Renal pelvis (tissue), 12 donors: ENCODE measurements at places on chromosomes 3 and 15. TPM values are rescaled to one million over a fixed set of nuclear protein-coding genes. Genes with fewer than 3 reads are reported as not detected.
A peak's percentile ranks its signal among the peaks of the same experiment; 100 is the strongest.

GRCh38 chr15:29740692-29741311, 81.5 kb downstream of the TJP1 start:
- DNase-seq = no peak

The CSPG5 gene
- 0.95 TPM for polyA plus RNA-seq

DNA sequence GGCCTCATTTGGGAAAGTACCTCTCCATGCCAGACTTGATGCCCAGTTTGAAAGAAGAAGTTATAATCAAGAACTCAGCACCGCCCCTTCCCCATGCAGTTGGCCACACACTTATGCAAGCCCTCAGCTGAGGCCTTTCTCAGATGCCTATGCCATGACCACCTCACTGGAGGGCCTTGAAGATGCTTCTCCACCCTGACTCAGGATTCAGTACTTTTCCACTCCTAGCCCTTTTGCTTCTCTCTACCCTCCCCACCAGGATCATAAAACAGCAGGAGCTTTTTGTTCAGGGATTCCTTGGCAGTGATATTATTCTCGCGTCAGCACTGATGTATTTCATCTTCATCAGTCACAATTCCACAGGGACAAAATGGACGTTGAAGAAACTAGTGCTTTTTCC, 313.5 kb downstream of the PYDC2 start:
- no peak for DNase-seq

DNA sequence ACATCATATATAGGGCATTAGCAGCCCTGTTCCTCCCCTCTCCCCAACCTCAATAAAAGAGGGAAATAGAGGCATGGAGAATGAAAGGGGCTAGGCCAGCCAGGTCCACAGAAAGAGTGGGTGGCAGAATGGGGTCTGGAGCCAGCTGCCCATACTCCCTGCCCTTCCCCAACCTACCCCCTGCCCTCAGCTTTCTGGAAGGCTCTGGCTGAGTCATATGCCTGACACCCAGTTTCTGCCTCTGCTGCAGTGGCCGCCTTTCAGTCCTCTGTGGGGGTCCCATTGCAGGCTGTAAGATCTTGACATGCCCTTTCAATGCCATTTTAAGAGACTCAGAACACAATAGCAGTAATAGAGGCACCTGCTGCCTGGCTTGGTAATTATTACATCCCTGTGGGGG, 95.7 kb downstream of the LINGO1 start:
- no peak for DNase-seq

- no peak for DNase-seq
These were observed 121.9 kb upstream of the PHLDB2 start for GRCh38 chr3:111737047-111737705.

DNA sequence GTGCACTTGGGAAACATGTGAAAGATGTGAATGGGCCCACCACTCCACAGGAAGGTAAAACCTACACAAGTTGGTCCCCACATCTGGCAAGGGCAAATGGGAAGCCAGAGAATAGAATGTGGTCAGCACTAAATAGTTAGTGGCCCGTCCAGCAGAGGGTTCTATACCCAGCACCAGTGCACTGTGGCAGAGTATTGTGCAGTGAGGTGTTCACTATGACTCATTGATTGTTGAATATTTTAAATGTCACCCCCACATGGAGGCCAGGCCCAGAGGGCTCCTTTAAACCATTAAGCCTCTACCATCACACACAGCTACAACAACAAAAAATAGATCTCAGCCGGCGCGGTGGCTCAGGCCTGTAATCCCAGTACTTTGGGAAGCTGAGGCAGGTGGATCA, 11.7 kb downstream of the FRMD5 start:
- no peak for DNase-seq

- DNase-seq = no peak
These were observed 33.6 kb downstream of the TMEM45A start for GRCh38 chr3:100525753-100526612.

The LIPC gene
- 16.0 TPM for polyA plus RNA-seq

The GABRA5 gene
- polyA plus RNA-seq = 0.32 TPM

GRCh38 chr3:56862352-56863062, 60.8 kb upstream of the ARHGEF3 start:
- peak; percentile 67 for DNase-seq

DNA sequence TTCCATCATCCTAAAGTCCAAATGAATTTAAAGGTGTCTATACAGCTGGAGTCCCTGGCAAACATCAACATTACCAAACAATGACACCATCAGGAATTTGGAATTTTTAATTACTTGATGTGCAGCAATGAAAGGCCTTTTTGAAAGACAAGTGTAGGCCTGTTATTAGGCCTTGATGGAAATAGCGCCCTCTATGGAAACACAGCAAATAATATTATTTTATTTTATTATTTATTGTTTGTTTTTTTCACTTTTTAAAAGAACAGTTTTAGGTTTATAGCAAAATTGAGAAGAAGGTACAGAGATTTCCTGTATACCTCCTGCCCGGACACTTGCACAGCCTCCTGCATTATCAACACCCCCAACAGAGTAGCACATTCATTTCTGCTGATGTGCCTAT, 18.1 kb upstream of the OR5AC2 start:
- no peak for DNase-seq

DNA sequence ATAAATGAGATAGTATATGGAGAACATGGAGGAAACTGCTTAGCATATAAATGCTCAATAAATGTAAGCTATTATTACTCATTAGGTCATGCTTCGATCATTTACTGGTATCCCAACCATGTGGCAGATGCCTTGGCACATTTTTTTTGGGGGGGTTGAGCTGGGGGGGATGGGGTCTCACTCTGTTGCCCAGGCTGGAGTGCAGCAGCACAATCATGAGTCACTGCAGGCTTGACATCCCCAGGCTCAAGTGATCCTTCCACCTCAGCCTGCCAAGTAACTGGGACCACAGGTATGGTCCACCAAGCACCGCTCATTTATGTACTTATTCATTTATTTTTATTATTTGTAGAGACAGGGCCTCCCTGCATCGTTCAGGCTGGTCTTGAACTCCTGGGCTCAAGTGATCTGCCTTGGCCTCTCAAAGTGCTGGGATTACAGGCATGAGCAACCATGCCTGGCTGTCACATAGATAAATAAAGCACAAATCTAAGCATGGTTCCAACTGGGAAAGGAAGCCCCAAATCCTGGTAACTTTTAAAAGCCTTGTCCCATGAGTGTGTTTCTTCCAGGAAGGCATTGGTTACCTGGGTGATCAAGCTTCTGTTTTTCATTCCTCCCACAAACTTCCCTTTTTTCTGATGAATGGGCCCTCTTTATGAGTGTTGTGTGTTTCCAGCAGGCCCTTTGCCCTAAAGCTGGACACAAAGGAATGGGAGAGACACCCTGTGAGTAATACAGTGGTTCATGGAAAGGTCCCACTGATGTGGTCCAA, 147.4 kb upstream of the UMPS start:
- DNase-seq = peak; percentile 54

- no peak for DNase-seq
These were observed 27.0 kb upstream of the AQP9 start for GRCh38 chr15:58110999-58111717.

DNA sequence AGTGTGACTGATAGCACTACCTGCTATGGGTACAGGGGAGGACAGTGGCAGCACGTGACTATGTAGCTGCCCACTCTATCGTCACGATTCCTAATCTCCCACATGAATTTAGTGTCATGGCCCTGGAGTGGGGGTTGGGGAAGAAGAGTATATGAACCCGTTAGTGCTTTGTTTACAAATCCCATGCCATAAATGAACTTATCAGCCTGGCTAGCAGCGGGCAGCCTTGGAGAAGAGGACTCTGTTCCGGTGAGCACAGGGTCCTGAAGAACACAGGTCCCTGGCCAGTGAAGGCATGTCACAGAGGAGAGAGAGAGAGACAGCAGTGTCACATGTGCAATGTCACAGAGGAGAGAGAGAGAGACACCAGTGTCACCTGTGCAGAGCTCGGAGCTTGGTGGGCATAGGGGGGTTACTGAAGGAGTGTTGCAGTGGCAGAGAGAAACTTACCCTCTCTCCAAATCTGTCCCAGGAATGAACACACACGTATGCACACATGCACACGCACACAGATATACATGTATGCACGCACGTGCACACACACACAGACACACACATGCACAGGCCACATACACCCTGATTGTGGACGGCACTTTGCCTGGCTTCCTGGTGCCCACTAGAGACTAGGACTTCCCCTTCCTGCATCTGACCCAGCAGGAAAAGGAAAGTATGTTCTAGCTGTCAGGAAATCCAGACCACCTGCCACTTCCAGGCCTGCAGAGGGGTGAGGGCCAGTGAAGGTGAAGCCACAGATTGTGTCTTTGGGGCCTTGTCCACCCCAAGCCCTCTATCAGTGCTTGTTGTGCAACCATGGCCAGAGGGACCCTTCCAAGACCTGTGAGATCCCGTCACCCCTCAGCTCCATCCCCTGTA, 26.3 kb downstream of the ITGA11 start:
- no peak for DNase-seq

The SPTSSB gene
- polyA plus RNA-seq = 3.0 TPM

The DUOX2 gene
- 0.07 TPM for polyA plus RNA-seq

GRCh38 chr3:84967767-84968581, 9.2 kb downstream of the CADM2 start:
- no peak for DNase-seq

- DNase-seq = no peak
These were observed 107.5 kb downstream of the TIGIT start for GRCh38 chr3:114401346-114401745.

The KLHL25 gene
- 15.0 TPM for polyA plus RNA-seq

GRCh38 chr3:9508781-9509180, 44.8 kb downstream of the LHFPL4 start:
- no peak for DNase-seq

- DNase-seq = no peak
These were observed 140.9 kb downstream of the FAM43A start for GRCh38 chr3:194826594-194826993.

- no peak for DNase-seq
These were observed 103.0 kb downstream of the LARS2 start for GRCh38 chr3:45491344-45491743.

DNA sequence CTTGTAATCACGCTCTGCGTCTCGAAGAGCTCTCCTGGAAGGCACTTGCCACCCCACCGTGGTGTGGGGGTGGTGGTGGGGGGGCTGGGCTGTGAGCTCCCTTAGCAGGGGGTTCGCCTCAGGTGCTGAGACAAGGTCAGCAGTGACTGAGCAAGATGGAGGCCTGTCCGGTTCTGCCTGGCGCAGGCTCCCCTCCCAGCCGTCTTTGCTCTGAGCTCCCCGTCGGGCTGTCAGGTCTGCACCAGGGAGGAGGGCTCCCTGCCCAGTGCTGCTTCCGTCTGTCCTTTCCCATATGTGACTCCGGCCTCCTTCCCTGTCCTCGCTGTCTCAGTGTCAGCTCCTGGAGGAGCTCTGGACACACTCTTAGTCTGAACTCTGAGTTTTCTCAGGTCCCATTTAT, 80.0 kb downstream of the PLXNA1 start:
- DNase-seq = no peak

The LRRC34 gene
- 16.0 TPM for polyA plus RNA-seq

DNA sequence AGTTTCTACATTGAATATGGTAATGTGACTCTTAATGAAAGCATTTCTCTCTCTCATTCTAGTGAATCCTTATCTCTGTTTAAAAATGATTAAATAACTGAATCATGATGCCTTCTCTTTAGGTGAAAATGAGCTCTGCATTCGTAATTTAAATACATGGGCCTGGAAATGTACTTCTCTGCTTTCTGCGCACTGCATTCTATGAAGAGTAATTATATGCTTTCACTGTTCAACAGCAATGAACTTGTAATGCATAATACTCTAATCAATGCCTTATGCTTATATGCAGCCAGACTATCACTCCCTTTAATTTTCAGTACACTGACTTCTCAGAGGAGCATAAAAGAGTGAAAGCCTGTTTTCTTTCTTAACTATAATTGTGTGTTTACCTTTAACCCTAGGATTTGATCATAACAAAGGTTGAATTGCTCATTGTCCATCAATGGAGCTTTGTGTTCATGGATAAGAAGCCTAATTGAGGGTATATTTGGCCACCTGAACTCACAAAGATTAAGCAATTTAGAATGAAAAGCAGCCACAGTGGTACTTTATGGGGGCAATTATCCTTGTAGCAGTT, 330.8 kb upstream of the PDZRN3 start:
- DNase-seq = no peak

- no peak for DNase-seq
These were observed 352.6 kb upstream of the ICE2 start for GRCh38 chr15:60831540-60831939.

The ZIC1 gene
- polyA plus RNA-seq = 0.40 TPM

The PRSS50 gene
- polyA plus RNA-seq = 2.6 TPM

The CDHR4 gene
- not detected for polyA plus RNA-seq

The TERC gene
- 0.43 TPM for polyA plus RNA-seq

DNA sequence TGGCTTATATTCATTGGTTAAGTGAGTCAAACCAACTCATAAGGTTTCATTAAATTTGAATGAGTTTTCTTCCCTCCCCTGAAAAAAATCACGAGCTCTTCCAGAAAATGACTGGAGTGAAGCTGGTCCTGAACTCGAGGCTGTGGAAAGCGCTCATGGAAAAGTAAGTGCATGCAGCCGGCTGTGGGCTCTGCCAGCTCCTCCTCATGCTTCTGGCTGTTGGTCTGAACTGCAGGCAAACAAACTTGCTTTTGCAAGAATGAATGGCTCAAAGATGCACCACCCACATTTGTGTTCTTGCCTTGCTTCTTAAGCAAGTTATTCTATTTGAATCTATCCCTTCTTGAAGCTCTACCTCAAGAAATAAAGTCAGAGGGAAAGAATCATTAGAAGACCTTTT, 6.2 kb downstream of the ETV5 start:
- no peak for DNase-seq
